Erythroblast (primary cell): ENCODE measurements at places on chromosomes 13 and 19.

DNA sequence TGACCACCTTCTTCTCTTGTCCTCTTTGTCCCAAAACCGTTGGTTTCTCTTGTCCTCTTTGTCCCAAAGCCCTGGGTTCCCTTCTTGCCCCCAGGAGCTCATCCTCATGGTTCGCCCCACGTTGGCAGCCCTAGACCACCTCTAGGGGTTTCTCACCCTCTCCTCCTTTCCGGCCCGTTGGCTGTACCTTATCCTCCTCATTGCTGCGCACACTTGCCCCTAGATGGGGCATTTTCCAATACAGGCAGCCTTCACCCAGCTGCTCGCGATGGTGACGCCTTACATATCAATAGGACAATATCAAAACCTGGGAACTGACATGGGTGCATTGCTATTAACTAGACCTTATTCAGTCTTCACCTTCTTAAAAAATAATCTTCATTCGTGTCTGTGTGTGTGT is 86.5 kb downstream of the IPO5 start:
- no peak for DNase-seq

GRCh38 chr13:80361883-80362327 is 21.0 kb upstream of the SPRY2 start:
- DNase-seq = peak; percentile 17

DNA sequence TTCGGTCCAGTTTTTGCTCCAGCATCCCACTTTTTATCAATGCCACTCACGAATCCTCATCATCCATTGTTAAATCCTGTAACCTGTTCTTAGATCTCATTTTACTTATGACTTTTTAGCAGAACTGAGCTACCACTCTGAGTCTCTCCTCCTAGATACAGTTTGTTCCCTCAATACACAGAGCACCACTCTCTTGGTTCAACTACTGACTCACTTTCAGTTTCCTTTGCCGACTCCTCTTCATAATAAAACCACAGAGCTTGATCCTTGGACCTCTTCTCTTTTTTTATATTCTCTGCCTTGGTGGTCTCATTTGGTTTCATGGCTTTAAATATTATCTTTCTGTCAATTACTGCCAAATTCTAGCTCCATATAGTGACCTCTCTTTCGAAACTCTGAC is 150.3 kb downstream of the SLITRK5 start:
- no peak for DNase-seq

DNA sequence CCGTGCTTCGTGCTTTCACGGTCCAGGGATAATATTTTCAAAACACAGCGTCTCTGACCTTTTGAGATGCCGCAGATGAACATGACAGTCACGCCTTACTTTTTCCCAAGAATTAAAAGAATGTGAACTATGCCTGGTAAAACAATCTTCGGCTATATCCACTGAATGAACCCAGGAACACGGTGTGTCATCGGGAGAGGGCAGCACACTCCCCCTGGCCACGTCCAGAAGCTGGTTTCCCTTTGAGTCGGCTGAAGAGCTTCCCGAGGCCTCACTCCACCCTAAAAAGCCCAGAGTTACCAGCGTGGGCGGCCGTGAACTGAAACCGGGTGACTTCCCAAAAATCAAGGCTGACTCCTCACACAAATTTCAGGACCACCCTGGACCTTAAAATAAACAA is 22.9 kb upstream of the SHISA2 start:
- DNase-seq = no peak

DNA sequence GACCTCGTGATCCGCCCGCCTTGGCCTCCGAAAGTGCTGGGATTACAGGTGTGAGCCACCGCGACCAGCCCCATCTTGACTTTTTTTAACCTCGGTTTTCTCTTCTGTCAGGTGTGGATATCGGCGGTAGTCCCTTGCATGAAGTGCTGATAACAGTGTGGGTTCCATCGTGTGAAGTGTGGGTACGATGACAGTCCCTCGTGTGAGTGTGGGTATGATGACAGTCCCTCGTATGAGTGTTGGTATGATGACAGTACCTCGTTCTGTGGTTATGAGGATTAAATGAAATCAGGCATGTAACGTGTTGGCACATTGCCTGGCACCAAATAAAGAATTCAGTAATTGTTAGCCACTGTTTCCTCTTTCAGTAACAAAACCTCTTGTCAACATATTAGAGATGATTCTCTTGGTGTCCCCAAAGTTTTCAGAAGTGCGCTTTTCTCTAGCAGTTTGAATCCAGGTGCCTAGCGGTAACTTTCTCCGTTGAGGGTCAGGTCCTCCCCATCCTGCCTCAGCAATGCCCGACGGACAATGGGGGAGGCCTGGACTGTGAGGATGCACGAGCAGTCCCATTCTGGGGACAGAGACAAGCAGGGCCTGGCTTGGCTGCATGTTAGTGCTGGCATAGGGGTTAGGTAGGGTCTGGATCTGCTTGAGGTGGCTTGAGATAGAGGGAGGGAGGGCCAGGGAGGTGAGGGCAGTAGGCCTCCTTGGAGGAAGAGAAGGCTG is 15.3 kb downstream of the GATAD2A start:
- no peak for DNase-seq

DNA sequence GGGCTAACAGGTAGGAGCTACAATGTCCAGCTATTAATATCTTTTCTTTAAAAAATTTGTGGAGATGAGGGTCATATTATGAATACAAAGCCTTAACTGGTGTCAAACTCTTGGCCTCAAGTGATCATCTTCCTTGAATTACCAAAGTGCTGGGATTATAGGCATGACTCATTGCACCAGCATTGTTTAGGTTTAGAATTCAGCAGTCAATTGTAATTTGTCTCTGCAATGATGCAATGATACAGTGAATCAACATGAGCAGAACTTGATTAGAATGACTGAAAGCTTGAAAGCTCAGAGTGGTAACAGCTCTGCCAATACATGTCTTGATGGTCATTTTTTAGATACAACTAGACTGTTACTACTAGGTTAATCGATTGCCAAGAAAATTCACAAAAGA is 752.8 kb upstream of the MIR17HG start:
- no peak for DNase-seq

DNA sequence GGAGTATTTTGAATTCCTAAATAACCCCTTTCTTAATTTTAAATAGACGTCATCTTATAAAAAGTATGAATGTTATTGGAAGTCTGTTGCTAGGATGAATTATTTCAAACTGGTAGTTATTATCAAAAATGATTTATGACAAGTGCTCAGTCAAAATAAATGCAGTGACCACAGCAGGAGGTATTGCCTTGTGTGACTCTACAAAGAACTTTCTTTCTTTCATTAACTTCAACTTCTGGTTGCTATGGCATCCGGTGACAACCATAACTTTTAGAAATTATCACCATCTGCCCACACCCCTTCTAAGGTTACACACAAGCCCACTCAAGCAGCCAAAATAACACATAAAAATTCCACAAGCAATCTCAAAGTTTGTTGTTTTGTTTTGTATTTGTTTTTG is 189.9 kb downstream of the DACH1 start:
- no peak for DNase-seq

DNA sequence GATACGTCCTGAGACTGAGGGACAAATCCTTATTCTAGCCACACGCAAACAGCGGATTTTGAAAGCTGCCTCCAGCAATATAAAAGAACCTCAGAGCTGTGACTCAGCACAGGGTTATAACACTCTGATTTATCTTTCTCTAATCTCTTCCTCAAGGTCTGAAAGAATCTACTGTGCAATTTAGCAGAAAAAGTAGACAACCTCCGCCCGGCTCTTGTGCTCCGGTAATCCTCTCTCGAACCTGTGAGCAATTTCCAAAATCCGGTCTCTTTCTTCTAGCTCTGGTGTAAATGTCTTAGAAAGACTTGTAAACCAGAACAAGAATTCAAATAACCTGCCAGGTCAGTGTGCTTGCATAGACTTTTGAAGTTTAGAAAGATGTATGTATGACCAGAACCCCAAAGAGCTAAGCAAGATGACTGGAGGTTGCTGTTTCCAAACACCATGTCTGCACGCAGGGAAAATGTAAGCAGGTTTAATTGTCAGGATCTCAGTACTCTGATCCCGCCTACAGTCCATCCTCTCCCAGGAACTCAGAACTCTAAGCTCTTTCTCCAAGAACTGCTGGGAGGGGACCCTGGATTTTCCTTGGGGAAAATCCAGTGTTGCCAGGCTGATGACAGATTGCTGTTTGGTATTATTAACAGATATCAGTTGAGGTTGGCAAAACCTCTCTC is 338.1 kb downstream of the RFC3 start:
- no peak for DNase-seq

- DNase-seq = no peak
Observed at GRCh38 chr19:38606131-38606530, 11.6 kb downstream of the MAP4K1 start.

DNA sequence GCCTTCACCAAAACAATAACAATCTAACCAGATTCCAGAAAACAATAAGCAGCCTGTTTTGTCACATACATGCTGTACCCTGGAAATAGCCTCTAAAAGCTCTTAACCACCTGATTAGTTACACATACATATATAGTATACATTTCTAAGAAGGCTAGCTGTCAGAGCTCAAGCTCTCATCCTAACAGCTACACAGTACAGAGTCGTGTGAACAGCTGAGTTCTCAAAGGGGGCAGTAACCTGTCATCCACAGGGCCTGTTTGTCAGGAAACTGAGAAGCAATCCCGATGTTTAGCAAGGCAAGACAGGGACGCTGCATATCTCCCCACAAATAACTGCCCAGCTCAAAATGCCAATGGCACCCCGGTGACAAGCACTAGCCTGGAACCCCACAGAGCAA is 56.9 kb downstream of the STK24 start:
- no peak for DNase-seq

DNA sequence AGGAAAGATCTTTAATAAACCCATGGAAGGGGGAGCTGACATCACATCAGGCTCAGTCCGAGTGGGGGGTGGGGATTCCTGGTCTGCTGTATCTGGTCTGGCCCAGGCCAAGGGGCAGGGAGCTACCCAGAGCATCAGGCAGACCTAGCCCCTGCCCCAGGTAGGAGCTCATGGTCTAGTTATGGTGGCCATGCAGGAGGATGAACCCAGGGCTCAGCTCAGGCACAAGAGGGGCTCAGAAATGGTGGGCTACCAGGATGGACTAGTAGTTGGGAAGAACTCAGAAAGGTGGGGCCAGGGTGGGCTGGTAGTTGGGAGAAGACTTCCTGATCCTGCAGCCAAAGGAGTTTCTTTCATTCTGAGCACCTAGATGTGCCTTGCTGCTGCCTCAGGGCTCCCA is 14.3 kb downstream of the VSTM2B start:
- no peak for DNase-seq

DNA sequence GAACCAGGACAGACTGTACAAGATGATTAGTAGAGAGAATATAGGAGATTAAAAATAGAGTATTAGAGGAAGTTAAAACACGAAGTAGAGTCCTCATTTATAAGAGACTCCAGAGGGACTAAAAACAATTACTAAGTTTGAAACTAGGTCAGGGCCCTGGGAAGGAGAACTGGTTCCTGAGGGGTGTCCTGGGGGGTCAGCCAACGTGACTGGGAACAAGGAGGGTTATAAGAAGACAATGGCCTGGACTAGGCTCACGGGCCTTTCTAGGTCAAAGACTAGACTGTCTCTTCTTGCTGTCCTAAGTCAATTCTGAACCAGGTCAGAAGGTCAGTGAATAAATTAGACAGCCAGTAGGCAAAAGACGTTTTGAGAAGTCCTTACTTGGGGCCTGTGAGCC is 165.3 kb downstream of the IER2 start:
- DNase-seq = no peak

DNA sequence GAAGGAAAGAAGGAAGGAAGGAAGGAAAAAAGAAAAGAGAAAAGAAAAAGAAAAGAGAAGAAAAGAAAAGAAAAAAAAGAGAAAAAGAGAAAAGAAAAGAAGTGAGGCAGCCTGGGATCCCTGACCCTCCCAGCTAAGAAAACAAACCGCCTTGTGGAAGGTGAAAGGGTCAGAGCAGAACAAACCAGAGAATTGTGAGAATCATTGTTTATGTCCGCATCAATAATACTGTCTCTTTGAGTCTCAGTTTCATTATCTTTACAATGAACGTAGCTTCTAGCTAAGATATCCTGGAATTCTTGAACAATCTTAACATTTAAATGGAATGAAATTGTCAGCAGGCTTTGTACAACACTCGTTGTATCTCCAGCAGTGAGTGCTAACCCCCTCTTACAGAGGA is 66.4 kb upstream of the SERP2 start:
- DNase-seq = no peak

DNA sequence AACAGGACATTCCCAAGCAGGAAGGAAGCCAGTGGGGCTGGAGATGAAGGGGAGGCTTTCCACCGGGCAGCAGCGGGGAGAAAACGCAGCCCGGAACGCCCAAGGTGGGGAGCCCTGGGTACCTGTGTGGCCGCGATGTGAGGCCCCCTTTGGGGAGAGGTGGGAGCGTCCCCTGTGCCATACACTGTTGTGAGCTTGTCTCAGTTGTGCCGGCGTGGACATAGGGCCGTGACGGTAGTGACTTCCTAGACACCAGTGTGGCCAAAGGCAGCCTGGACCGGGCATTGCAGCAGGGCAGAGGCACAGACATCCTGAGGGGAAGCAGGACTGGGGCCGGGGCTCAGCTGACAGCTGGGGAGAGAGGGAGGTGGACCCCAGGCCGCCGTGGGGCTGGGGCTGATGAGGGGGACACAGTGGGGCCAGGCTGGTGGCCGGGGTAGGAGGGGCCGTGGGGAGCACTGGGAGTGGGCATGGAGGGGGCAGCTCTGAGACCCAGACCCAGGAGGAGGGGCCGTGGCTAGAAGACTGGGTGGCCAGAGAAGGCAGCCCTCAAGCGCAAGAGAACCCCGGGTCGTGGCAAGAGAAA is 38.5 kb upstream of the TFDP1 start:
- no peak for DNase-seq

- DNase-seq = no peak
Observed at GRCh38 chr13:109900741-109901140, 114.4 kb upstream of the IRS2 start.

- DNase-seq = no peak
Observed at GRCh38 chr13:25715760-25716159, 336.1 kb downstream of the SHISA2 start.

DNA sequence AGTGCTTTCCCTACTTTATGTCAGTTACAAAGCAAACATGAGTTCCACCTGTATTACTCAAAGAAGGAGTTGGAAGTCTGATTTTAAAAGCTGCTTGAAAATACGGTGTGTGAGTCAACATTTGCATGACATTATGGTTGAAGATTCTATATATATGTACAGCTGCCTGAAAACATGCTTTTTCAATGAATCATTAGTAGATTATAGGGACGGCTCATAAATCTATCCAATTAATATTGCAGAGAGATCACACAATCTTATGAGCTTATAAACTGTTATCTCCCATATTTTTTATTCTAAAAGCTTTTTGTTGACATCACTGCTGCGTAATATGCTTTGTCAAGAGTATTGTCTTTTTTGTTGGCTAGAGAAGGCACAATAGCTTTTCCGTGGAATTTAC is 873.8 kb downstream of the SLITRK6 start:
- no peak for DNase-seq

- no peak for DNase-seq
Observed at GRCh38 chr19:45404557-45405434, at the start of gene PPP1R13L. TSS of gene PPP1R13L (minus strand) at chr19:45405069. CDS start at chr19:45398318, 6,751 bp downstream.

DNA sequence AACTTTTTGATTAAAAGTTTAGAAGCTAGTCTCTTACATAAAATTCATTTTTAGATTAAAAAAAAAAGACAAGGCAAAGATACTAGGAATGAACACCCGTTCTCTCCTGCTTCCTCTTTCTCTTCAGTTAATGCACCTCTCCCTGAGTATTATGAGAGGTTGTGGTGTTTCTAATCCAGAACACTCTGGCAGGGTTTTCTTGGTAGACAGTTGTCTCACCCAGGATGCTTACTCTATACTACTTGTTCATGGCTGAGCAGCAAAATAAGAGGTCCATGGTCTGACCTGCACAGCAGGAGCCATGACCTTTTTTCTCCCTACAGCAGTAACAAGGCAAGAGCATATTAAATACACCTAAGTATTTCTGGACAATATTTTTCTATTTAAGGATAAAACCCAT is 62.0 kb downstream of the MICU2 start:
- no peak for DNase-seq
